Stimulated activated CD8-positive, alpha-beta memory T cell treated with anti-CD3 and anti-CD28 coated beads, Interleukin-7, amount 100 ng/mL, for 48 hours (primary cell): ENCODE measurements at places on chromosomes 16 and 17.

DNA sequence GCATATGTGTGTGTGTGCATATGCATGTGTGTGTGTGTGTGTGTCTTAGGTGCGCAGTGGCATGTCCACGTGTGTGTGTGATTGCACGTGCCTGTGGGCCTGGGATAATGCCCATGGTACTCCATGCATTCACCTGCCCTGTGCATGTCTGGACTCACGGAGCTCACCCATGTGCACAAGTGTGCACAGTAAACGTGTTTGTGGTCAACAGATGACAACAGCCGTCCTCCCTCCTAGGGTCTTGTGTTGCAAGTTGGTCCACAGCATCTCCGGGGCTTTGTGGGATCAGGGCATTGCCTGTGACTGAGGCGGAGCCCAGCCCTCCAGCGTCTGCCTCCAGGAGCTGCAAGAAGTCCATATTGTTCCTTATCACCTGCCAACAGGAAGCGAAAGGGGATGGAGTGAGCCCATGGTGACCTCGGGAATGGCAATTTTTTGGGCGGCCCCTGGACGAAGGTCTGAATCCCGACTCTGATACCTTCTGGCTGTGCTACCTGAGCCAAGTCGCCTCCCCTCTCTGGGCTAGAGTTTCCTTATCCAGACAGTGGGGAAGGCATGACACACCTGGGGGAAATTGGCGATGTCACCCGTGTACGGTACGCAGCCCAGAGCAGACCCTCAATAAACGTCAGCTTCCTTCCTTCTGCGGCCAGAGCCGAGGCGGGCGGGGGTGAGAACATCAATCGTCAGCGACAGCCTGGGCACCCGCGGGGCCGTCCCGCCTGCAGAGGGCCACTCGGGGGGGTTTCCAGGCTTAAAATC, 47.6 kb downstream of the IL21R start:
- DNase-seq = peak; percentile 78

DNA sequence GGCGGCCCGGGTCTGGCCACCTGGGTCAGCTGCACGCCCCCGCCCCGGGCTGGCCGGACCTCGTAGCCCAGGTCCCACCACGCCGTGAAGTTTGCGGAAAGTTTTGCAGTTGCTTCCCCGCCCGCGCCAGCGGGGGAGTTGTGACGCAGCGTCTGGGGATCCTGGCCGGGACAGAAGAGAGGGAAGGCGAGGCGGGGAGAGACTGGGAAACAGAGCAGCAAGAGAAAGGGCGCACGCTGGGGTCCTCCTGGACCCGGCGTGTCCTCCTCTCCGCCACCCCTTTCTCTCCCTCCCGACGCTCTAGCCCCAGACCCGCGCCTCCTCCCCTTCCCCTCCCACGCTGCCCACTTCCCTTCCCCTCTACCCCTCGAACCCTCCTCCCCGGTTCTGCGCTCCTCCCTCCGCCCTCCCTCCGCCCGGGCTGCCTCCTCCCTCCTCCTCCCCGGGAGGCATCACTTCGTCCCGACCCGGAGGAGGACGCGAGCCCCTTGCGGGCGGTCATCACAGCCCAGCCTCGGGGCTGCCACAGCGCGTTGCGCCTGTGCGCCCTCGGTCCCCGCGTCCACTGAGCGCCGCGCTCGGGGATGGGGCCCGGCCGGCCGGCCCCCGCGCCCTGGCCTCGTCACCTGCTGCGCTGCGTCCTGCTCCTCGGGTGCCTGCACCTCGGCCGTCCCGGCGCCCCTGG, at the start of gene MRC2:
MRC2 (plus strand) TSS at position 452 of the 685 bp plus-strand sequence; CDS start at position 585, 133 bp downstream.
- DNase-seq = peak; percentile 48

DNA sequence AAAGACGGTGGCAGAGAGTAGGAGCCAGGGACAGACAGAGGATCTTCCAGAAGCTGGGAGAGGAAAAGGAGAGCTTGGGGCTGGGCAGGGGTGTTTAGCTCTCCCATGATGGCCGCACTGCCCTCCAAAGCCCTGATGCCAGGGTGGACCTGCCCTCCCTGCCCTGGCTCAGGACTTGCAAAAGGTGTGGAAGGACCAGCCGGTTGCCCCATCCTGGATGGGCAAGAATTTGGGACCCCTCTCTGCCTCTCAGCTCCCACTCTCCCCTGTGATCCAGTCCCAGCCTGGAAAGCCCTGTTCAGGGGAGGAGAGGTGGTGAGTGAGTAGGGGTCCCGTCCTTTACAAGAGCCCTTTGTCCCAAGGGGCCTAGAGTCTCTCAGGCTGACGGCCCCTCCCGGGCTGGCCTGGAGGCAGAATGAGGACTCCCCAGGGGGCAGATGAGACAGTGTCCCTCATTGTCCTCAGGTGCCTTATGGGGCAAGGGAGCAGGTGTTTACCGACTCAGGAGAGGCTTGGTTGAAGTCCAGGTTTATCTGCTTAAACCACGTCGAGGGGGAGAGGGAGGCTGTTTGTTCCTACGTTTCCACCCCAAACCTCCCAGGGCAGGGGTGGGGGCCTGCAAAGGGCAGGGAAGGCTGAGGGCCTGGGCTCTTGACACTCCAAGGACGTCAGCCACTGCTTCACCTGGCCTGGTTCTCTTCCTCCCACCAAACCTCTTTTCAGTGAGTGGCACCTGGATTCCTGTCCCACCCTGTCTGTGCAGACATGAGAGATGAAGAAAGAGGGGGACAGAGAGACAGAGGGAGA, 19.3 kb upstream of the ITGA3 start:
- DNase-seq = no peak

DNA sequence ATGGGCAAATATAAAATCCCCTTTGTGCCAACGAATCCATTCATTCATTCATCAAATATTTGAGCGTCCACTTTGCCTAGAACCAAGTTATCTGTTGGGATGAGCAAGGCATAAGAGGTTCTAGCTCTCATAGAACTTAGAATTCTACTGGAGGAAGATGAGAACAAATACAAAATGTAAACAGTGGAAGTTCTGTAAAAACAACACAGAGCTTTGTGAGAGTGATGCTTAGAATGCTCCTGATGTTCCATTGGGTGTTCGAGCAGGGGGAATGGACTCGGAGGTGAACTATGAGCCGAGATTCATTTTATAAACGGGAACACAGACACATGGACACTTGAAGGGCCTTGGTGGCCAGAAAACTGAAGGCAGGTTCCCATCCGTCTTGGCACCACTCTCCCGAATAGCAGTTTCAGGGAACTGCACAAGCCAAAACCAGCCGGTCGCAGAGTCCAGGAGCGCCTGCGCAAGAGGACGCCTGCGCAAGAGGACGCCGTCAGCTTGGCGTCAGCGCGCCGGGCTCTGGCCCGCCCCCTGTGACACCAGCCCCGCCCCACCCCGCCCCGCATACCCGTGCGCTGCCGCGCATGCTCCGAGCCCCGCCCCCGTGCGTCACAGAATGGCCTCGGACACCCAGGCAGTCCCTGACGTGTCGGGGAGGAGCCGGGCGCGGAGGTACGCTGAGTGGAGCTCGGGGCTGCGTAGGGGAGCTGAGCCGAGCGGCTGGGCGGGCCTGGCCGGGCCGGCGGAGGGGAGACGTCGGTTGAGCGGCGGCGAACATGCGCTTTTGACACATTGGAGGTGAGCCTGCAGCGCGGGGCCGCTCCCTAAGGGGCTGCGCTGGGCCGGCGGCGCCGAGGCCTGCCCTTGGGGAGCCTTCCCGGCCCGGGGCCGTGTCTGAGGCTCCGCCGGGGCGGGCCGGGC, at the start of gene NDEL1:
NDEL1 (plus strand) TSS at position 640 of the 924 bp plus-strand sequence. CDS start 8,388 bp downstream, outside the sequence.
- peak; percentile 99 for DNase-seq

GRCh38 chr16:42069-42457, 11.3 kb downstream of the POLR3K start:
- DNase-seq = no peak

- no peak for DNase-seq
Observed at GRCh38 chr16:1444730-1445517, 568 bp upstream of the CCDC154 start.

DNA sequence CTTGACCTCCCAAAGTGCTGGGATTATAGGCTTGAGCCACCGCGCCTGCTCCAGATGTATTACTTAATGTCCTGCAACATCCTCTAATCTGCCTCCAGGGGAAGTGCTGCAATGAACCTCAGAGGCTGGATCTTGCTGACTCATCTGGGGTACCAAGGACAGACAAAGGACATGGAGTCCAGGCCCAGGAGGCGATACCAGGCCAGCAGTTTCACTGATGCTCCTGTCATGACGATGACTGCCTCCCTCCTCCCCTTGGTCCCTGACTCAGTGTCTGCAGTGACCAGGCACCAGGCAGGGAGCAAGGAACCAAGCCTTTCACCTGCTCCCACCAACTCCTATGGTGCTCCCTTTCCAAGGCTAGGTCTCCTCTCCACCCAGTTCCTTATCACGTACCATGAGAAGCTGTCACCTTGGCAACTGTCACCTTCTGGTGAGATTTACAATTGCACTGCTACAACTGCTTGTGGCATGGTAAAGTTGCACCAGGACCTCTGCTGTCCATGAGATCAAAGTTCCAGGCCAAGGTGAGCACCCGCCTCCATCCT, 21.6 kb upstream of the PHOSPHO1 start:
- DNase-seq = no peak

GRCh38 chr16:68752602-68753001, 15.5 kb downstream of the CDH1 start:
- peak; percentile 22 for DNase-seq

DNA sequence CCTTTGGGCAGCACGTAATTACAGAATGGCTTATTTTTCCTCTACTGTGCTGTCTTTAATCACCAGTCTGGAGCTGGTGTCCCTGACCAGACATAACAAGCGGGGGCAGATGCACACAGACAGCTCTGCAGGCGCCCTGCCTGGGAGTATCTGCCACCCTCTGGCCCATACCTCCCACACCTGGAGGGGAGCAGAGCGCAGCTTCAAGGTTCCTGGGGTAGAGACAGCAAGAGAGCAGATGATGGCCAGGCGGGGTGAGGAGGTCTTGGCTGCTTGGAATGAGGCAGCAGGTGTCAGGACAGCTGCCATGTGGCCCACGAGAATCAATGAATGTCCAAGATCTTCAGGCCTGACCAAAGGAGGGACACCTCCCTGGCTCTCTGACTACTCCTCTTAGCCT, 23.8 kb downstream of the TMEM94 start:
- DNase-seq = no peak

DNA sequence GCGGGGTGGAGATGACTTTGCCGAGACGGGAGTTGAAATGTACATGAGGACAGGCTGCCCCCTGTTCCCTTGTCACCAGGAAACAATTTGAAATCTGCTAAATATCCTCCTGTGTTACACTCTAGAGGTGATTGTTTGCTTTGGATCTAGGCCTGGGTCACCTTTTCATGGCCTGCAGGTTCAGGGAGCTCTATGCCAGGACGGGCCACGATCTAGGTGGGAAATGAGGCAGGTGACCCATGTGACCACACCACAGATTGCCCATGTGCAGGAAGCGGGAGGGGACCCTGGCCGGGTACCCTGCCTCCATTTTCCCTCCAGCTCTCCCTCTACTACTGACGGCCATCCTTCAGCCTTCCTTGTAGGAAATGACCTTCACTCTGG, 43.4 kb downstream of the MEAK7 start:
- DNase-seq = no peak

GRCh38 chr17:20284570-20285295, 182.6 kb downstream of the LGALS9B start:
- no peak for DNase-seq

DNA sequence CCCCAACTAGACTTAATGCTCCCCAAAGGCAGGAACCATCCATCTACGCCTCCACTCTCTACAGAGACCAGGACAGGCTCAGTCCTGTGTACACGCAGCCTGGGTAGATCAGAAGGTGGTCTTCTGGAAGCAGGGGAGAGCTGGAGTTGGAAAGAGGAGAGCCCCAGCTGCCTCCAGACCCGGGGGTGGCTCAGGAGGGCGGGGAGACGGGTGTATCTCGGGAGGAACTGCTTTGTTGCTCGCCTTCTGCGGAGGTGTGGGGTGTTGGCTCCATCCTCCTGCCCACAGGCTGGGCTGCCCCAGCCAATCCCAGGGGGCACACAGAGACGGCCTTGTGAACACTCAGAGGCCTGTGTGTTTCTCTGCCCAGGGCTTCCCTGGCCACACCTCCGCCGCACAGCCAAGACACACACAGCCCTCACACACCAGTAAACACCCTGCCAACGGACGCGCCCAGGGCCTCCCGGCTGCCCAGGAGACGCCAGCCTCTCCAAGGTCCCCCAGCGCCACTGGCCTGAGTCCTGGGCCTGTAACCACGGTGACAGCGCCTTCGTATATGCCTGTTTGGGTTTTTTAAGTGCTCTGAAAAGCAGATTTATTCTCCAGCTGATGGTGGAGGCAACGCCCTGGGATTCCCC, 143.4 kb upstream of the CDC42EP4 start:
- no peak for DNase-seq

DNA sequence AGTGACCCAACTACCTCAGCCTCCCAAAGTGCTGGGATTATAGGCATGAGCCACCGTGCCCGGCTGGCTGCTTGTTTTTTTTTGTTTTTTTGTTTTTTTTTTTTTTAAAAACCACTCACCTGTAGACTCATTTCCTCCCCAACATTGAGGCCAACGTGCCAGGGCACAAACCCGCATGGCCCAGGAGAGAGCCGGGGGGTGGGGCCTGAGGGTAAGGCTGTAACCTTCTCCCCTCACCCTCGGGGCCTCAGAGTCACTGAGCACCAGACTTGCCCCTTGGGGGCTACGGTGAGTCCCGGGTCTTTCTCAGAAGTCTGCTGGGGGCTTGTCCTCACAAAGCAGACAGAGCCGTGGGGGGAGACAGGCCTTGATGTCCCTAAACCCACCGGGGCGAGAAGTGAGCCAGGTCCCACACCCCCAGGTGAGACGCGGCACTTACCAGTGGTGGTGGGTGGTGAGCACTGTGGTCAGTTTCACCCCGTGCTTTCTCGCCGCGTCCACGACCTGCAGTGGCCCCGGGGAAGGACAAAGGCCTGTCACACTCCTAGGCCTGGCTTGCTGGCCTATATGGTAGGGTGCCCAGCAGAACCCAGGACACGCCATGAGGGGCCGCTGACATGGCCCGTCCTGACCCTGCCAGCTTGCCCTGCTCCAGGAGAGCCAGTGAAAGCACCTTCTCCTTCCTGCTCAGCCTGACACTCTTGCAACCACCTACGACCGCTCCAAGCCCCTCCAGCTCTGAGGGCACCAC, 4.6 kb downstream of the HAGH start:
- DNase-seq = no peak

- no peak for DNase-seq
Observed at GRCh38 chr17:67400193-67400592, 23.1 kb downstream of the PITPNC1 start.

- DNase-seq = no peak
Observed at GRCh38 chr16:75252946-75253911, 1.8 kb upstream of the BCAR1 start.
